ENCODE measurements at places on chromosomes 16 and 17.
A peak's percentile ranks its signal among the peaks of the same experiment; 100 is the strongest.

GRCh38 chr16:11034481-11034931, 90.1 kb downstream of the CLEC16A start:
- DNase-seq, result no peak

- DNase-seq, result no peak
These were observed 533.7 kb downstream of the HAPSTR1 start for GRCh38 chr16:9625122-9625521.

GRCh38 chr17:386141-386876, 33.7 kb upstream of the RPH3AL start:
- DNase-seq, result peak; percentile 59

DNA sequence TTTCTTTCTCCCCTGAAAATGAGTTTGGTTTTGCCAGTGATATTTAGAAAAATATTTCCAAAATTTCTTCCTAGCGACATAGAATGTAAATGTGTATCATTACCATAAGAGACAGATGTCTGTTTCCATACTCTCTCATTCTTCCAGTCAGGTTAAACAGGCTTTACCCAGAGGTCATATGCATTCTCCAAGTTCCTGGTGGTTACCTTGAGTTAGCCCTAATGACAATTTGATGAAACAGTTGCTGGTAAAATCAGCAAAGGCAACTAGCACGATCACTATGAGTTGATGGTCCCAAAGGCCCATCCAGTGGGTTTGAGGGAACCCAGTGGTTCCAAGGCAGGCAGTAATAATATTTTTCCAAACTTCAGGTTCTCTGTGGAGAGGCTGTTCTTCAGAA, 103.6 kb upstream of the TBX2 start:
- DNase-seq, result no peak

- DNase-seq, result no peak
These were observed 2.3 kb downstream of the TP53 start for GRCh38 chr17:7684851-7685532.

DNA sequence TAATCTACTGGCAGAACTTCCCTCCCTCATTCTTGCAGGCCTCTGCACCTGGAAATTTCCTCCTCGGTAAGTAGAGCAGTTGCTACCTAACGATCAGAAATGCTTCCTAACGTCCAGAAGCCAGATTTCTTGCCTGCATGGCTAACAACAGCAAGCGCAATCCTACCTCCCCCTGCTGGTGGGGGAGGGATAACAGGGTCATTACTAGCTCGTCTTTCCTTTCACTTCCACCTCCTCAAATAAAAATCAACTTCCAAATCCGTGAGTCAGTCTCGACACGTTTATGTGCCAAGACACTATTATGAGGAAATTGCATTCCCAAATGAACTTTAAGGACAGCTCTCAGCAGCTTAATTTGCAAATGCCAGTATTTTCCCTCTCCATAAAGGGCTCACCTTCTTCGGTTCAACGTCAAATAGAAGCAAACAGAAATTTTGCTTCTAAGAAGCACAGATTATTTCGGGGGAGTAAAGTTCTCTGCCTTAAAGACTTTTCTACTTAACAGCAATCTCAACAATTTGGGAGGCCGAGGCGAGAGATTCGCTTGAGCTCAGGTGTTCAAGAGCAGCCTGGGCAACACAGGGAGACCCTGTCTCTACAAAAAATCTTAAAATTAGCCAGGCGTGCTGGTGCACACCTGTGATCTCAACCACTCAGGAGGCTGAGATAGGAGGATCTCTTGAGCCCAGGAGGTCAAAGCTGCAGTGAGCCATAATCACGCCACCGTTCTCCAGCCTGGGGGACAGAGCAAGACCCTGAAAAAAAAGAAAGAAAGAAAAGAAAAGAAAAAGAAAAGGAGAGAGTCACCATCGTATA, 188.6 kb upstream of the PSMD7 start:
- peak; percentile 63 for DNase-seq

DNA sequence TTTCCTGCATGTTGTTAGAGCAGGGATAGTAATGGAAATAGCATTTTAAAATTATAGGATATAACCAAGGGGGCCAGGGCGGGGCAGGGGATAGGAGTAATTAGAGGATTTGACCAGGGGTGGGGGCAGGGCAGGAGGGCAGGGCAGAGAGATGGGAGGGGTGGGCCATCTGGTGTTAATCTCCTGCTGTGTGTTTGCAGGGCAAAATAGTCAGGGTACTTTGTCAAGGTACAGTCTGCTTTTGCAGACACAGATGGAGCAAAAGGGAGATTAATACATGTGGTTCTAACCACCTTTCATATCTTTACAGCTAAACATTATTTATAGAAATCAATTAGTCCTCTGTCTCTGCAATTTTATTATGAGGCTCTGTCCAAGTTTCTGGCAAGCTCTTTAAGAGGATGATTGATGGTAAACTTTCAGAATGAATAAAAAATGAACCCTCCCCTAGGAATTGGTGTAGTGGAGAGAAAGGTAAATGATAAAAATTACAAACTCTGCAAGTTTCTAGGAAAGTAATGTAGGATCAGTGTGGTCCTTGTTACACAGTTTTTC, 6.6 kb downstream of the ANKFN1 start:
- DNase-seq, result no peak

DNA sequence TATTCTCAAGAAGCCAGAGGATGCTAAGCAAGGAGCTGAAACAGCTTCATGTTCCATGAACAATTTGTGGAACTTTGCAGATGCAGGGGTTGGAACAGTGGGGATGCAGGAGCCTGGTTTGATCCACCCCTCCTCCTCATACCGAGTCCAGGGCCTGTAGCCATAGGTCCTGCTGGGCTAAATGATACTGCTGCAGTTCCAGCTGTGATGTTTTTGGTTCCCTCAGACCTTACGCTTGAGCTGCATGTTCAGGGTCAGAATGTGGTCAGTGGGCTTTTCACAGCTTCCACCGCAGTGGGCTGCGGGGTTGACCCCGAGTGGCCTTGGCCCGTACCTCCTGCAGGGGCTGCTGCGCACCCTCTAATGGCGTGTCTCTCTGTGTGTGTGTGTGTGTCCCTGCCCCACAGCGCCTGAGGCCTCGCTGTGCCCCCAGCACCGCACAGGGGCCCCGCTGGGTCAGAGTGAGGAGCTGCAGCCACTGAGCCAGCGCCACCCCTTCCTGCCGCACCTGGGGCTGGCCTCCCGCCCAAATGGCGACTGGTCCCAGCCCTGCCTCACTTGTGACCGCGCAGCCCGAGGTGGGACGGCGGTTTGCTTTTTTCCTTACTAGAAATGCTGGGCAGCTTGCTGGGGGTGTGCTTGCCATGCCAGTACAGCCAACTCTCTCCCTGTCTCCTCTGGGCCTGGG, 48.2 kb downstream of the EPN2 start:
- no peak for DNase-seq

DNA sequence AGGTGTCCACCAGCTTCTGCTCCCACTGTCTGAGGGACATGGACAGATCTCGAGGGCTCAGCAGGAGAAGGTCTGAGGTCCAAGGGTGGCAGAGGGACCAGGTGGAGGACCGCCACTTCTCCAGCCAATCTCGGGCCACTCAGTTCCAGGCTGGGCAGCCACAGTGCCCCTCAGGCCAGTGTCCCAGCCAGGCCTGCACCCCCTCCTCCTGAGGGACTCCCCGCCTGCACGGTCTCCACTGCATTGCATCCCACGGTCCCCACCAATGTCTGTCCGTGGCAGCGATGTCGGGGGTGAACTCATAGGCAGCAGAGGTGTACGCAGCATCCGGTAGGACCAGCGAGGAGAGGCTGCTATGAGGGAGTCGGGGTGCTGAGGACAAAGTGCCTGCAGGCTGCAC, 64.2 kb upstream of the DOC2B start:
- no peak for DNase-seq

DNA sequence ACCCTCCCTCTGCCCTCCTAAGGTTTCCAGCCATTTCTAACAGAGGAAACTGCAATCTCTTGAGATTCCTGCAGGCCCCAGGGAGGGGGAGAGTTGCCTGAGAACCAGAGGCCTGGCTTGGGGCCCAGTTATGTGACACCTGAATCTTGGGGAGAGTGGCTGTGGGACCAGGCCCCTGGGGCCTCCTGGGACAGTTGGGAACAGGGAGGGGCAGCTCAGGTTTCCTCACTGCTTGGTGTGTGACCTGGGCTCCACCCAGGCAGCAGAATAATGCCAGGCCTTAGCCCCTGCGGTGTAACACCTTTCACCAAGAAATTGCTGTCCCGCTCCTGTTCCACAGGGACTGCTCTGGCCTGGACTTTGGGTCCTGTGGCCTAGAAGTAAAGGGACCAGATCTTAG, 44.3 kb upstream of the CRHR1 start:
- DNase-seq, result no peak

DNA sequence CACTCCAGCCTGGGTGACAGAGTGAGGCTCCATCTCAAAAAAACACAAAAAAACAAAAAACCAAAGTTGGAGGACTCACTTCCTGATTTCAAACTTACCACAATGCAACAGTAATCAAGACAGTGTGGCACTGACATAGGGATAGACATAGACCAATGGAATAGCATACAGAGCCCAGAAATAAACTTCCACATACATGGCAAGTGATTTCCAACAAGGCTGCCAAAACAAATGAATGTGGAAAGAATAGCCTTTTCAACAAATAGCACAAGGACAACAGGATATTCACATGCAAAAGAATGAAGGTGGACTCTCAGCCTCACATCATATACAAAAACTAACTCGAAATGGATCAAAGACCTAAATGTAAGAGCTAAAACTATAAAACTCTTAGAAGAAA, 36.8 kb upstream of the RASD1 start:
- DNase-seq, result no peak

DNA sequence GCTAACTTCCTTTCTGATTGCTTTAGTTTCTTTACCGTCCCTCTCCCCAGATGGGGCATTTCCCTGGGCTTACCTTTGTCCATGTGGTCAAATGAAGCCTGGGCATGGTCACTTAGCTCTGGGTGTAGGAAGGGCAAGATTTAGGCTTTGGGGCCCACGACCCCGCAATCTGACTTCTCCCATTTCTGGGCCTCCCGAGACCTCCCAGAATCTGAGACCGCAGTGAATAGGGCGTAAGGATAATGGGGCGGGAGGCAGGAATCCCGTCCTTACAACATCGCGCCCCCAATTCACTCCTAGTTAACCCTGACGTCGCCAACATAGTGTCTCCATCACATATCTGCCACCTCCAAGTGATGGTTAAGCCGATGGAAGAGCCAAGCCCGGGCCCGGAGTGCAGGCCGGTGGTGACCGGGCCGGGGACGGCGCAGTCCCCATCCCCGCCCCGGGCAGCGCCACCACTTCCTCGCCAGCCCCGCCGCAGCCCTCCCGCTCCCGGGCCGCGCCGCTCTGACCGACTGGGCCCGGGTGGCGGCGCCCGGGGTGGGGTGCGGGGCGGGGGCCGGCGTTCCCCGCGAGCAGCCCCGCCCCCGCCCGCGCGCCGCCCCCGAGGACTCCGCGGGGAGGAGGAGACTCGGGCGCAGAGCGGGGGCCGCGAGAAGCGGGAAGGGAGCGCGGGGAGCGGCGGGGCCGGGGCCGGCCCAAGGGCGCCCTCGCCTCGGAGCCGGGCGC, at the start of gene RHBDL3:
RHBDL3 (plus strand) TSS at position 641 of the 732 bp plus-strand sequence. CDS start 358 bp downstream, outside the sequence.
- peak; percentile 41 for DNase-seq

DNA sequence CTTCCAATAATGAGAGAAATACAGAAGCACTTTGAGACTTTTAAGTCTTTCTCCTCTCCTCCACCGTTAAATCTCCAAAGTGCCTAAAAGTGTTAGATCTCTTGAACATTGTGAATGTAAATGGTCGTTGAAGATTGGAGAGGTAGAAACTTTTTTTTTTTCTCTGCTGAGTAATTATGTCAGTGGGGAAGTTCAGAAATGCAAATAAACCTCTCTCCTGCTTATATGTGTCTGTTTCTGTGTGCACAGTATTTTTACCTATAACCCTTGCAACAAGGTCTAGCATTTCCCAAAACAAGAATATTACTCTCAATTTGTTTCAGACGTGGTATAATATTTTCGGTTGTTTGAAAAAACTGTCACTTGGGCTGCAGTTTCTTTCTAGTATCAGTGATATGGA, 833.6 kb upstream of the CDH8 start:
- no peak for DNase-seq

DNA sequence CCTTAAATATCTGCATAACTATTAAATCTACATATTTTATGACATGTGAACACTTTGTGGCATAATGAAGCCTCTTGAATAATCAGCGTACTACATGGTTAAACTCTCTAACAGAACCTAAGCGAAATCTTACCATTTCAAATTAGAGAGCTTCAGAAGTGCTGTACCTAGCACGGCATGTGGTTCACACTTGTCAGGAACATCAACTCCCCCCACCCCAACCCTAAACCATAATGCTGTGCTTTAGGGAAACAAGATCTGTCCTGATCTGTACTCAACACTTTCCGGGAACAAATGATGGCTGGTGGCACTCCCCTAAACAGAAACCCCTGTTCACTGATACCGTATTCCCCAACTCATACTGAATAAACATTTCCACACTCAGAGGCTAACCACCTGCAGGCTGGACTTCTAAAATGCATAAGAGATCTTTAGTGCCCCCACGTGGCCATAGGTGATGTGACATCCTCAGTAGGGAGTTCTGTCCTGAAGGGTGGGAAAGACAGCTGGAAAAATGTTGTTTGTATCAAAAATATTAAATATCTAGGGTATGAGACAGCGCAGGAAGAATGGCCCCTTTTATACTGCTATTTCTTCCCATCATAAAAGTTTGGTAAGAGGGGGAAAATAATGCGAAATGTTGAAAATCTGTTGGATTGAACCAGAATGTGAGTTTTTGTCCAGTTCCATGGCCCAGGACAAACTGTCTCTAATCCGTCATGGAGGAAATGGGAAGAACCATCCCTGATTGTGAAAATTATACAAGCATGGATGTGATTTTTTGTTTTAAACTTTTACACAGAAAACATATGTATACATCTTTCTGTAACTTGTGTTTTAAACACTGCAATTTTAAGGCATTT, 88.6 kb downstream of the USP31 start:
- peak; percentile 77 for DNase-seq

- no peak for DNase-seq
These were observed 39.3 kb upstream of the GNG13 start for GRCh38 chr16:839643-840408.

- DNase-seq, result no peak
These were observed 3.0 kb upstream of the UBB start for GRCh38 chr17:16377941-16378341.

- peak; percentile 78 for DNase-seq
These were observed 300.6 kb downstream of the SEC14L1 start for GRCh38 chr17:77441130-77441920.

DNA sequence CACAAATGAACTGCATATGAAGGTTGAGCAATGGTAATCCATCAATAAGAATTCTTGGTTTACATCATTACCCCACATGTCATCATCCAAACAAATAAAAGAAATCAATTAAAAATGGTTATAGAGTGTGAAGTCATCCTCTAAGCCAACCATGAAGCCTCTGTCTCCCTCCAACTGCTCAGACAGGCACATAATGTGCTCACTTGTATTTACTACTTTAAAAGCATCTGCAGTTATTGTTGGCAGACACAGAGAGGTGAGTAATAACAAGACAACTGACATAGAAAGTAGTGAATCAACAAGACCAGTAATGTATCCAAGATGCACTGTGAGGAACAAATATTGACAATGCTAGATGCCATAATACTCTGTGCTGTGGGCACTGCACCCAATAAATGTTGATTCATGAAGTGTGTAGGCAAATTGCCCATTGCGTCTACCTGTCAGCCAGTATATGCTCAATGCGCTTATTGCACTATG, 20.0 kb downstream of the ADAMTS18 start:
- no peak for DNase-seq

GRCh38 chr16:30063893-30064728, 1.4 kb upstream of the ALDOA start:
- peak; percentile 76 for DNase-seq

Data from BE2C (cell line).